ENCODE measurements at places on chromosomes 12 and 14.
A peak's percentile ranks its signal among the peaks of the same experiment; 100 is the strongest.

GRCh38 chr12:92292016-92292415, 146.4 kb upstream of the BTG1 start:
- no peak for DNase-seq

DNA sequence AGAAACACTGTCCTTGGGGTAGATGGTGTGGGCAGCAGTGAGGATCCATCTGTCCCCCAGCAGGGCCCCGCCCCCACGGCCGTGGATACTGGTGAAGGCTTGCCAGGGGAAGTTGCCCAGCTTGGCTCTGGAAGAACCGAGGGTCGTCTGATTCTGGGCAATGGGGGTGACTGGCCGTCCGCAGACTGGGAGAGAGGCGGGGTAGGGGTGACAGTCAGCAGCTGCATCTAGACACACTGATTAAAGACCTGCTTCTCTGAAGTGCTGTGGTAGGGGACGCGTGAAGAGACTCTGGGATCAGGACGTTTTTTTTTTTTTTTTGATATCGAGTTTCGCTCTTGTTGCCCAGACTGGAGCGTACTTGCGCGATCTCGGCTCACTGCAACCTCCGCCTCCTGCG, 4.7 kb upstream of the C1R start:
- no peak for DNase-seq

- no peak for DNase-seq
Observed at GRCh38 chr12:103589517-103589916, 2.4 kb downstream of the STAB2 start.

GRCh38 chr14:35631071-35631805, 97.3 kb downstream of the INSM2 start:
- DNase-seq, result no peak

DNA sequence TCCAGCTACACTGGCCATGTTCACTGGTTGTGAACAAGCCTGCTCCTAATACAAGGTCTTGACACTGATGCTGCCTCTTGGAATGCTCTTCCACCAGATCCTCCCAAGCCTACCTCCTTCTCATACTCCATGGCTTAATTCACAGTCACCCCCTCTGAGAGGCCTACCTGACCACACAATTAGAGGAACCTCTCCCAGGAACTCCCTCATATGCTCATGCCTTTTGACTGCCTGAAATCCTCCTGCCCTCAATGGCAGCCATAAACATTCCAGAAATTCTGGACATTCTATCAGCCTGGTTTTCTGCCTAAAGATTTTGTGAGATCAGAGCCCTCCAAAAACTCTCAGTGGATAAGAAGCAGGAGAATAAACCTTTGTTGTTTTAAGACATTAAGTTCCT, 340.2 kb downstream of the C12orf75 start:
- DNase-seq, result no peak

DNA sequence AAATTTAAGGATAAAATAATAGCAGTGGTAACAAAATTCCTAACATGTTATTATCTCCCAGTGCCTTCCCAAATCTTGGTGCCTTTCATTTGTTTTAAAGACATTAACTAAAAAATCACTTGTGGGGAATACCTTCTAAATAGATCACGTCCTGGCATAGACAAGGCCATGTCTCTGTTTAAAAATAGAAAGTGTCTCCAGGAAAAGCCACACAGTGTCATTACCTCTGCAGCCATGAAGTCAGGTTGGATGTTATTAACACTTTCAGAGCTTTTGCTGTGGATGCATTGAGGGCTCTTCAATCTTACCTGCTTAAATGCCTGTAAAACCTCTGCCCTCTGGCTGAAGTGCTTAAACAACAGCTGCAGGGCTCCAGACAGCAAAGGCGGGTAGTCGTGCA, 211.1 kb downstream of the ITPR2 start:
- no peak for DNase-seq

GRCh38 chr14:36724162-36724561, 62.5 kb downstream of the PAX9 start:
- no peak for DNase-seq

GRCh38 chr12:92139634-92140150, 6.0 kb downstream of the BTG1 start:
- no peak for DNase-seq

DNA sequence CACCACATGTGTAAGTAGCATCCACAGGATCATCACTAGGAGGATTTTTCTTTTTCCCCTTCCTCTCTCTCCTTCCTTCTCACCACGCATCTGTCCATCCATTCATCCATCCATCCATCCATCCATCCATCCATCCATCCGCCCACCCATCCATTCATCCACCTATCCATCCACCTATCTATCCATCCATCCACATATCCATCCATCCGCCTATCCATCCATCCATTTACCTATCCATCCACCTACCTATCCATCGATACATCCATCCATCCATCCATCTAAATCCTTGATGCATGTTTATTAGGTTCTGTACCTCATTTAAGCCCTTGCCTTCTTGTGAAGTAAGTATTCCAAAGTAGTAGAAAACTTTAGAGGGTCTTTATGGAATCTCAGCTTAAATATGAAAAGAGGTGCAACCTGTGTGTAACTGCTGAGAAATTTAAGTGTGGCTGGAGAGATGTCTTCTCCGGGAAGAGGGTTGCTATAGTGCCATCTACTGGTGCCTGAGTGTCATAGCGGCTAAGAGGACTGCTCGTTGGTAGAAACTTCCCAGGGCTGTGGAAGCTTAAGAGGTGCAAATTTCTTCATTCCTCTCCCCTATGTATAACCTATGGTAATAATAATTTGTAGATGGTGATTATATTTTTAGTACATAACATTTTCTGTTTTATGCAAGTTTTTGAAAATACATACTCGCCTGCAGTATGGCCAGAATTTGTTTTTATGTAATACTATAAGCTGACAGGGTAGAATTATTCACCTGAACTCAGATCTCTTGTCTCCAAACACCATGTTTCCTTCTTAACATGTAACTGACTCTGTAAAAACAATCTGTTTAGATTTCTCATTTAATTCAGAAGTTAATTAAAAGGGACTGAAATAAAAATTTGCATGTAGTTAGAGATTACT, 46.0 kb downstream of the MYO1H start:
- DNase-seq, result peak; percentile 1

GRCh38 chr14:24269910-24270536, 1.4 kb downstream of the RABGGTA start:
- no peak for DNase-seq

DNA sequence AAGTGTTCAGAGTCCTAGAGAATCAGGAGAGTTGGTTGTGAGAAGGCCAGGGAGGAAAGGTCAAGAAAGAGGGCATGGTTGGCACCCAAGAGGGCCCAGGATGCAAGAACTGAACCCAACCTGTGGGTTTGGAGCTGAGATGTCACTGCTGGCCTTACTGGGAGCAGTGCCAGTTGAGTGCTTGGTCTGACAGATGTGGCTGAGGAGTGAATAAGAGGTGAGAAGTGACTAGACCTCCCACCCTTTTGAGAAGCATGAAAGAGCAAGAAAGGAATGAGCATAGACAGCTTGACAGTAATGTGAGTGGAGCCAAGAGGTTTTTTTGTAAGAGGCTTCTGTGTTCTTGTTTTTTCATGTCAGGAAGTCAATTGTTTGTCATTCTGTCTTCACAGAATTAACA, 95.3 kb downstream of the FGD4 start:
- no peak for DNase-seq

GRCh38 chr12:31876568-31877424, 82.4 kb upstream of the RESF1 start:
- no peak for DNase-seq

GRCh38 chr14:56789955-56790354, 20.3 kb downstream of the OTX2 start:
- no peak for DNase-seq

- DNase-seq, result no peak
Observed at GRCh38 chr12:23550753-23551152, 398.7 kb downstream of the SOX5 start.

DNA sequence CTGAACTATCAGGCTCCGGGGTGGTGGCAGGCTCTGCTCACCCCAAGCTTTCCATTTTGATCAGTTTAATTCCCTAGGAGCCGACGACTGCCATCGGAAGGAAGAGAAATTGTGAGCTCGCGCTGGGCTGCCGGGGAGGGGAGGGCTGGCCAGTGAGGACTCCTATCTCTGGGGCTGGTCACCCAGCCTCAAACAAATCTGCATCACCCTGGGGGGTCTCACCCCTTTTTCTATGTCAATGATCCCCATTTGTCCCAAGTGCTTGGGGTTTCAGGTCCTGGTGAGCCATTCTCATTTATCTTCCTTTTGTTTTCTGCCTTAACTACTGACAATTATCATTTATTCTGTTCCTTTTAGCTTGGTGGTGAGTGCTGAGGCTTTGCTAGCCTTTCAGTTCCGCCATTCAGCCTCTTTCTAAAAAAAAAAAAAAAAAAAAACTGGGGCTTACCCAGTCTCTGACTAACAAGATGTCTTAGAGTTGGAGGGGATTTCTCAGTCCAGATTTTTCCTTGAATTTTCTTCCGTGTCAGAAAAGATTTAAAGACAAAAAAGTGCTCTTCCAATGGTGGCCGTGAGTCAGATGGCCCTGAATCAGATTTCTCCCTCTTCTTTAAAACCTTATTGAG, 22.8 kb upstream of the USP44 start:
- no peak for DNase-seq

Measured in anterior cingulate cortex (tissue), 58 donors.